Fibroblast of the aortic adventitia (primary cell): ENCODE measurements at places on chromosomes 3 and 15. TPM values are rescaled to one million over a fixed set of nuclear protein-coding genes. Genes with fewer than 3 reads are reported as not detected.

Gene GOLGA8J
- total RNA-seq: not detected in 2 replicates

Gene SLC38A3
- 0.27 TPM in 1 of 2 replicates, not detected in the other for total RNA-seq

Gene GABRR3
- not detected in 2 replicates for total RNA-seq

Gene SCAP
- 42.0 and 47.7 TPM in 2 replicates for total RNA-seq

Gene LRRN1
- 1.7 TPM in 1 of 2 replicates, not detected in the other for total RNA-seq

Gene TLE3
- total RNA-seq: 10.3 and 12.3 TPM in 2 replicates

Gene EFCC1
- not detected in 2 replicates for total RNA-seq

Gene CTXN2
- not detected in 2 replicates for total RNA-seq

Gene SNX22
- total RNA-seq: 0.18 and 0.41 TPM in 2 replicates

Gene CCR3
- total RNA-seq: not detected in 2 replicates

Gene TRAT1
- total RNA-seq: not detected in 2 replicates

Gene CORO2B
- 8.1 and 23.3 TPM in 2 replicates for total RNA-seq

Gene RAD51
- 2.9 and 12.1 TPM in 2 replicates for total RNA-seq

Gene EBLN2
- 5.6 and 5.8 TPM in 2 replicates for total RNA-seq

Gene MNS1
- total RNA-seq: 3.8 and 7.0 TPM in 2 replicates

Gene PLCH1
- 0.09 TPM in 1 of 2 replicates, not detected in the other for total RNA-seq

Gene DLEC1
- 0.09 and 0.25 TPM in 2 replicates for total RNA-seq

Gene CHRNA7
- 0.18 TPM in 1 of 2 replicates, not detected in the other for total RNA-seq

Gene VIPR1
- total RNA-seq: 5.6 TPM in 1 of 2 replicates, not detected in the other

Gene GUCA1C
- not detected in 2 replicates for total RNA-seq

Gene DUOX1
- total RNA-seq: not detected in 2 replicates

Gene PAQR9
- 0.09 TPM in 1 of 2 replicates, not detected in the other for total RNA-seq

Gene CNOT10
- total RNA-seq: 23.8 and 46.6 TPM in 2 replicates

Gene KLF13
- 17.4 and 40.4 TPM in 2 replicates for total RNA-seq

Gene LMAN1L
- total RNA-seq: not detected in 2 replicates

Gene RBMS3
- total RNA-seq: 68.4 and 84.1 TPM in 2 replicates

Gene SLC9C1
- 0.33 and 0.45 TPM in 2 replicates for total RNA-seq

Gene SLC28A1
- not detected in 2 replicates for total RNA-seq
